ENCODE measurements at places on chromosomes 2 and 18.

DNA sequence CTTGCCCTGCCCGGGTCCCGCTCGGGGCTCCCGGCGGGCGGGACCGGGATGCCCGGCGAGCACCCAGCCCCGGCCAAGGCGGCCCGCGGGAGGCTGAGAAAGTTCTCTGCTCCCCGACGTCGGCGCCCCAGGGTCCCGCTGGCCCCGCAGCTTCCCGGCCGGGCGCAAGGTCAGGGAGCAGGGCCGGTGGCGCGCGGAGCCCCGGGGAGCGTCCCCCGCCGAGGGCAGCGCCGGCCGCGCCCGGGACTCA lies 331 bp downstream of the SERPINE2 start:
- DNase-seq = no peak

DNA sequence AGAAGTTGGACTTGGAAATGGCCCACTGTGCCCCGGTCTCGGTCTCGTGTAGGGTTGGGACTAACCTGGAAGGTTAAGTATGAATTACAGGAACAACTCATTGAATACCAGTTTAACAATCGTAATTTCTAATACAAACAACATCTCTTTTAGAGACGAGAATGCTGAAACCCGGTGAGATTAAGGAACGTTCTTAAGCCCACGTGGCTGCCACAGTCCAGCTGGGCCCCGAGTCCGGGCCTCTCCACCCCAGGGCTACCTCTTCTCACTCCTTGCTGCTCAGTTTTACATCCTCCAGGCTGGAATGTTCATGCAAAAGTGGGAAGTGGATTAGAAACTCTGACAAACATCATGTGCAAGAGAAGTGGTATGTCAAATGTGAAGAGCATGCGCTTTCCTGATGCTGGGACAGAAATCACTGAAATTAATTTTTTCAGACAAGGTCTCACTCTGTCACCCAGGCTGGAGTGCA lies 29.4 kb downstream of the NGEF start:
- no peak for DNase-seq

DNA sequence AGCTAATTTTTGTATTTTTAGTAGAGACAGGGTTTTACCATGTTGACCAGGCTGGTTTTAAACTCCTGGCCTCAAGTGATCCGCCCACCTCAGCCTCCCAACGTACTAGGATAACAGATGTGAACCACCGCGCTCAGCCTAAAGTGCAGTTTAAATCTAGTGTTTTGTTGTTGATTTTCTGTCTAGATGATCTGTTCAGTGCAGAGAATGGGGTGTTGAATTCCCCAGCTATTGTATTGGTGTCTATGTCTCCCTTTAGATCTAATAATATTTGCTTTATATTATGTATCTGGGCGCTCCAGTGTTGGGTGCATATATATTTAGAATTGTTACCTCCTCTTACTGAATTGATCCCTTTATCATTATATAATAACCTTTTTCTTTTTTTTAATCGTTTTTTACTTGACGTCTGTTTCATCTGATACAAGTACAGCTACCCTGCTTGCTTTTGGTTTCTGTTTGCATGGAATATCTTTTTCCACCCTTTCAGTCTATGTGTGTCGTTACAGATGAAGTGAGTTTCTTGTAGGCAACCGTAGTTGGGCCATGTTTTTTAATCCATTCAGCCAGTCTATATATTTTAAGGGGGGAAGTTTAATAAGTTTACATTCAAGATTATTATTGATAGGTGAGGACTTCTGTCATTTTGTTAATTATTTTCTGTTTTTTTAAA lies 34.3 kb downstream of the GALM start:
- DNase-seq = no peak

- DNase-seq = no peak
Measured at GRCh38 chr2:217738061-217738460, 264.7 kb downstream of the TNS1 start.

DNA sequence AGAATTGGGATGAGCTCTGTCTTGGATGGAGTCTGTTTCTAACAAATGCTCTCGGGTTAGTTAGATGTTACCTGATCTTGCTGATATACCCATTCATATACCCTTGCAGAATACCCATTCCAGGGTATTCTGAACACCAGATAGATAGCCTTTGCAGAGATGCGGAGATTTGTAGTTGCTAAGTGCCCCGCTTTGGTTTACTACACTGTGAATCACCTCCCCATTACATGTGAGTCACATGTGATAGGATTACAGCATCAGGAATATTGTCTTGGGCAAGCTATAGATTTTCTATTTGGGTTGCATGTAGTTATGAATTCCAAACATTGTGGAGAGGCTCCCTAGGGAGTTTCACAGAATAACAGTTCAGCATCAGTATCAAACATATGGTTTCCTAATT lies 3.8 kb downstream of the VSNL1 start:
- DNase-seq = no peak

DNA sequence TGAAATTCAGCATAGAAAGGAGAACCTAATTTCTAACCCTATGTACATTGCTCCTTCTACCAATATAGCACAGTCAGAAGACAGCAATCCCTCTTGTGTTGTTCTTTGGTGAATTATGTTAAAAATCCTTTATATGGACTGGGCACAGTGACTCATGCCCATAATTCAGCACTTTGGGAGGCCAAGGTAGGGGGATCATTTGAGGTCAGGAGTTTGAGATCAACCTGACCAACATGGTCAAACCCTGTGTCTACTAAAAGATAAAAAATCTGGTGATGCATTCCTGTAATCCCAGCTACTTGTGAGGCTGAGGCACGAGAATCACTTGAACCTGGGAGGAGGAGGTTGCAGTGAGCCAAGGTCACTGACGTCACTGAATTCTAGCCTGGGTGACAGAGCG lies 195.6 kb downstream of the TMX3 start:
- no peak for DNase-seq

- DNase-seq = no peak
Measured at GRCh38 chr2:118523761-118524160, 323.7 kb downstream of the EN1 start.

GRCh38 chr18:40751186-40751585 lies 1203.8 kb upstream of the PIK3C3 start:
- DNase-seq = no peak

- no peak for DNase-seq
Measured at GRCh38 chr18:74994502-74995418, 214.2 kb downstream of the PTGR3 start.

DNA sequence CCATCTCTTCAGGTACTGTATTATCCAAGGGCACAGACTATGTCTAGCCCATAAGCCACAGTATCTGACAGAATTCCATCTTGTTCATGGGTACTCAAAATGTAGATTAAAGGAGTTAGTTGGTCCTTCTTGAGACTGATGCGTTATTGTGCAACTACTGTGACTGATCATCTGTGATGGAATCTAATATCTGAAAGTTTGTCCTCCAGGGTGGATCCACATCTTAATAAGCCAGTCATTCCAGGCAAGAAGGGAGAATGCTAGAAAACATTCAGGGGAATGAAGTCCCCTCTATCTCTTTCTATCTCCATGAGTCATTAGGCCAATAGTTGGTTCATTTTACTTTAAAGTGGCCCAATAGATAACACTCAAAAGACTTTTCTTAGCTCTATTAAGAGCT lies 252.6 kb downstream of the EXOC6B start:
- no peak for DNase-seq

- no peak for DNase-seq
Measured at GRCh38 chr18:34153711-34154110, 71.0 kb downstream of the NOL4 start.

DNA sequence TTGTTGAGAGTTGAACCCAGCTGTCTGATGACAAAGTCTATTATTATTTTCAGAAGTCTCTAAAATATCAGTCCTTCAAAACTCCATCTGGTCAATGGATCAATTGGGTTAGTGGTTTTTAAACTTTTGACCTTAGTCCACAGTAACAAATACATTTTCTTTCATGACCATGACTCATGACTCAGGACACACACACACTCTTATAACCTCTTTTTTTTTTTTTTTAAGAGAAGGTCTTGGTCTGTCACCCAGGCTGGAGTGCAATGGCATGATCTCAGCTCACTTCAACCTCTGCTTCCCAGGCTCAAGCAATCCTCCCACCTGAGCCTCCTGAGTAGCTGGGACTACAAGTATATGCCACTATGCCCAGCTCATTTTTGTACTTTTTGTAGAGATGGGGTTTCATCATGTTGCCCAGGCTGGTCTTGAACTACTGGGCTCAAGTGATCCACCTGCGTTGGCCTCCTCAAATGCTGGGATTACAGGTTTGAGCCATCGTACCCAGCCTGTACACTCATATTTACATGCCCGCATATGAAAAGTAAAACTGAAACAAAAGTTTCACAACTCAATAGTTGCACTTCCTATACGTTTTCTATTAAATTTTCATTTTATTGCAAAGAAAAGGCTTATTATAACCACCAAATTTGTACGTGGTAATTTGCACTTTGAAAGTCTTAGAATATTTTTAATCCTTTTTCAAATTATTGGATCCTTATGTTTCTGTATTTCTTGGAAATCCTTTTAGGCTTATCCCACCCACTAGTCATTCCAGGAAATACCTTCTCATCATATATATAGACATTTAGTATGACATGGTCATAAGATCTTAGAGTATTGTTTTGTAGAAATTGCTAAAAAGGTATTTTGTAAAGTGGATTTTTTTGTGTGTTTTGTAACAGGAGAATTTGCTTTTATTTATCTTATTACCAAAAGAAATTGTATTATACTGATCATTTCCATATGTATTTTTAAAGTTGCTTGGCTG lies 199.0 kb downstream of the LPIN1 start:
- no peak for DNase-seq

- DNase-seq = no peak
Measured at GRCh38 chr2:226526716-226527115, 272.9 kb downstream of the IRS1 start.

GRCh38 chr2:16470936-16471490 lies 194.6 kb downstream of the CYRIA start:
- DNase-seq = no peak

DNA sequence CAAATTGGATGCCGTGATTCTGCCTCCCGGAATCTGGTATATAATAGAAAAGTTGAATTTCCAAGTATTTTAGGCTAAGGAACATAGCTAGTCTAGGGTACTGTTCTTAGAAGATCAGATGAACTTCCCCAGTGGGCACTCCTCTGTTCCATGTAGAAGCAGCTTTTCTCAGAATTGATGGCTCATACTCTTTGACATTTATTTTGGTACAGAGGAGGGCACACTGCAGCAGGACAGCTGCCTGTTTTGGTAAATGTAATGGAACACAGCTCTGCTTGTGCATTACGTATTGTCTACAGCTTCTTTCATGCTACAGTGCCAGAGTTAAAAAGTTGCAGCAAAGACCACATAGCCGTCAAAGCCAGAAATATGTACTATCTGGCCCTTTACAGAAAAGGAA lies 10.8 kb downstream of the YPEL5 start:
- no peak for DNase-seq

DNA sequence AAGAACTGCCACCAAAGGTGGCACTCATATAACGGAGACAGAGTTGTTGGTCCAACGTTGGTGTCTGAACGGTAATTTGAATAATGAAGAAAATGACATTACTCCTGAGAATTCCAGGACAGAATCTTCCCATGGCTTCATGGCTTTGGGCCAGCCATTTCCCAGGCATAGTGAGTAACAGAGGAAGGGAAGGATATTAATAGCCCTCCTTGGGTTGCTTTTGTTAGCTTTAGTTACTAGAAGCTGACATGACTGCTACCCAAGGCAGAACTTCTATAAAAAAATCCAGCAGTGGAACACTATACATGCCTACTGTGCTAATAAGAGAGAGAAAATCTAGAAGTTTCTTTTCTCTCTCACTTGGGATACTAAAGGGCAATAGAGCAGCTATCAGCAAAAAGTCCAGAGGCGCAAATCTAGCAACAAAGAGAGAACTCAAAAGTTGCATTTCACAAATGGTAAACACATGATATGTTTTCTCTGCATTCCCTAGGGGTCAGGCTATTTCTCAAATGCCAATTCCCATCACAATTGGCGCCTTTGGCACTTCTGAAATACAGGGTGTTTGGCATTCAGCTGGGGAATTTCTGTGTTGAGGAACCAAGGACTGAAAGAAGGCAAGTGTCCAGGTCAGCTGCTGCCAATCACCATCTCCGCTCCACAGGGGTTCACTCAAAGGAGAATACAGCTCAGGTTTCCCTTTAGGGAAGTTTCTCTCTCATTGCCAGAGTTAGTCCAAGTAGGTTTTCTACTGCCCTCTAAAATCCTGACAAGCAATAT lies 160.8 kb upstream of the KYNU start:
- DNase-seq = no peak
